ENCODE measurements at places on chromosomes 11 and 22.
A peak's percentile ranks its signal among the peaks of the same experiment; 100 is the strongest.

DNA sequence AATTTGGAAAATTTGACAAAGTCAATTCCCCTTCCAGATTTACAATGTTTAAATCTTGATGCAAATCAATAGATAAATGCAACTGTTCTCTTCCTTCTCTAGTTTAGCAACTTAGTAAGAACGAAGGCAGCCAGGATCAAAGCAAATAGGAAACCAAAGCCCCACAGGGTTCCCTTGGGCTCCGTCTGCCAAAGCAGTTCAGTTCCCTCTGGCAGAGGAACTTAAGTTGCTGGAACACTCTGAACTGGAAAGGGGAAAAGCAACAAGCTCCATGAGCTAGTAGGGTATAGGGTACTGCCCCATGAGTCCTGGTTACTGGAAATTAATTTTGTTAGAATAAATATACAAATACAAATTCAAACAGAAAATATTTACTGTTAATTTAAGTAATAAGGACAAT is 91.3 kb downstream of the RELT start:
- DNase-seq: no peak

- DNase-seq: no peak
These were observed 25.3 kb downstream of the SCN3B start for GRCh38 chr11:123628936-123629683.

GRCh38 chr22:19632668-19633148 is 81.6 kb upstream of the SEPTIN5 start:
- DNase-seq: no peak

DNA sequence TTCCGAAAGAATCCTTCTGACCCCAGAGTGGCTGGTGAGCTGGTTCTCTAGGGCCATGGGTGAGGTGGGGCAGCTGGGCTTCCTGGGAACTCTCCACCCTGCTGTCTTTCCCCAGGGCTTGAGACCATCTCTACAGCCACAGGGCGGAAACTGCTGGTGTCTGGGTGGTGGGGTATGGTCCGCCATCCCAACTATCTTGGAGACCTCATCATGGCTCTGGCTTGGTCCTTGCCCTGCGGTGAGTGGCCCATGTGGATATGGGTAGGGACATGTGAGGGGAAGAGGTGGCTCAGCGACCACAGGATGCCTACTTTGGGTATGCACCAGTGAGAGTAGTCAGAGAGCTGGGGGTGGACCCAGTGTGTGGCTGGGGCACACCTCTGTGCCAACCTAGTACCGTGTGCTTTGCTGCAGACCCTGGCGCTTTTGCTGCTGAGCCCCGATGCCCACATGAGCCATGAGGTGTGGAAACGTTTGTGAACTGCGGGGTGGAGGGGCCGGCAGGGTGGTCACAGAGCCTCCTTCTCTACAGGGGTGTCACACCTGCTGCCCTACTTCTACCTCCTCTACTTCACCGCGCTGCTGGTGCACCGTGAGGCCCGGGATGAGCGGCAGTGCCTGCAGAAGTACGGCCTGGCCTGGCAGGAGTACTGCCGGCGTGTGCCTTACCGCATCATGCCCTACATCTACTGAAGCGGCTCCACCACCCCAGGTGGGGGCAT is 2.0 kb downstream of the ZNHIT2 start:
- no peak for DNase-seq

- DNase-seq: no peak
These were observed 188.2 kb downstream of the METTL15 start for GRCh38 chr11:28296426-28296825.

DNA sequence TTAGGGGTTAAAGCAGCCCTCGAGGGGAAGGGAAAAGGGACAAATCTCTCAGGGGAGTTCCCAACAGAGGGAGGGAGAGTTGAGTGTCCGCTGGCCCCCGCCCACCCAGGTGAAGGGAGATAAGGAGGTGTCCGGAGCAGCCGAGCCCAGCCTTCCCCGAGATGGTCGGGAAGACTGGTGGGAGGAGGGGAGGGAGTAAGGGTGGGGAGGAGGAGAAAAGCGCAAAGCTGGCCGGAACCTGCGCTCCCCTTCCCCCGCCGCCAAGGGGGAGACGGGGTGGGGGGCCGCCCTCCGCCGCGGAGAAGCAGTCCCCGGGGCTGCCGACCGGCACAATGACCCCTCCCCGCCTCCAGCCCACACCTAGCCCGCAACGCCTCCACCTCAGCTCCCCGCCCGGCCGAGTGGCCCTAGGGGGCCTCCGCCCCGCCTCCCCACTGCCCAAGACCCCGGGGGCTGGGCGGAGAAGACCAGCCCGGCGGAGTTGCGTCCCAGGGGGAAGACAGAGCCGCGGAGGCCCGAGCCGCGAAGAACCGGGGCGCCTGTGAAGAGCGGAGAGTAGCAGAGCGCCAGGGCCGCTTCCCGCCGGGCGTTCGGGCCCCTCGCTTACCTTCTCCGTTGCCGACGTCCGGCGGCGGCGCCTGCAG is 479 bp downstream of the RSF1 start:
- peak; percentile 16 for DNase-seq

- no peak for DNase-seq
These were observed 481.7 kb upstream of the CHORDC1 start for GRCh38 chr11:90704510-90704909.

DNA sequence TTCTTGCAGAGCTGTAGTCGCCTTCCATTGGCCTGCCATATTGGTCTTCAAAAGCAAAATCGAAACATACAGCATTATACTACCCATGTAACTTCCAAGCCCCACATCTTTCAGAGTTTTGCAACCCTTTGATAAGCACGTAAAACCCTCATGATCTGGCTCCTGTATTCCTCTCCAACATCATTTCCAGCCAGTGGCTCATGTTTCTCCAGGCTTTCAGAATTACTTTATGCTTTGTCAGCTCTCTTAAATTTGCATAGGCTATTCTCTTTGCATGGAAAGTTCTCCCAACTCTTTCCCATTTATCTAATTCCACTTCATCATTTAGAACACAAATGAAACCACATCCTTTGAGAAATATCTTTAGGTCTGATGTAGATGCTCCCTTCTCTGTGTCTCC is 67.8 kb upstream of the DDI1 start:
- no peak for DNase-seq

GRCh38 chr11:115696563-115696962 is 192.3 kb upstream of the CADM1 start:
- DNase-seq: no peak
